Mesendoderm (in vitro differentiated cells): ENCODE measurements at places on chromosomes 4 and X.

DNA sequence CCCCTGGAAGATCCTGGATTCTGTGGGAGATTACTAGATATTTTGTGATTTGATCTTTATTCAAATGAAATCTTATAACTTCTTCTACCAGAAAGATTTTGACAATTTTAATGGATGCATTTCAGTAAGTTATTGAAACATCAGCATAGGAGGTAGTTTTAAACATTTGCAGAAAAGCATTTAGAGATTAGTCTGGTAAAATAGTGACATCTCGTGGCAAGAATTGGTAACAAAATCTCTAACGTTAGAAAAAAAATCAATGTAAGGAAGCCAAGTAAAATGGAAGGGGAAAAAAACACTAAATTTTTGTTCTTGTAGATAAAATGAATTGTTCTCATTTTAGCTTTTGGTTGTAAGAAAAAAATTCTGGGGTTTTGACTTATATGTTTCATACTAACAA, 73.3 kb downstream of the TASL start:
- no peak overlapping the region for H3K27ac ChIP-seq
- H3K36me3 ChIP-seq: no peaks in the 10 kb centered on the region
- H3K4me1 ChIP-seq: no peaks in the 10 kb centered on the region

DNA sequence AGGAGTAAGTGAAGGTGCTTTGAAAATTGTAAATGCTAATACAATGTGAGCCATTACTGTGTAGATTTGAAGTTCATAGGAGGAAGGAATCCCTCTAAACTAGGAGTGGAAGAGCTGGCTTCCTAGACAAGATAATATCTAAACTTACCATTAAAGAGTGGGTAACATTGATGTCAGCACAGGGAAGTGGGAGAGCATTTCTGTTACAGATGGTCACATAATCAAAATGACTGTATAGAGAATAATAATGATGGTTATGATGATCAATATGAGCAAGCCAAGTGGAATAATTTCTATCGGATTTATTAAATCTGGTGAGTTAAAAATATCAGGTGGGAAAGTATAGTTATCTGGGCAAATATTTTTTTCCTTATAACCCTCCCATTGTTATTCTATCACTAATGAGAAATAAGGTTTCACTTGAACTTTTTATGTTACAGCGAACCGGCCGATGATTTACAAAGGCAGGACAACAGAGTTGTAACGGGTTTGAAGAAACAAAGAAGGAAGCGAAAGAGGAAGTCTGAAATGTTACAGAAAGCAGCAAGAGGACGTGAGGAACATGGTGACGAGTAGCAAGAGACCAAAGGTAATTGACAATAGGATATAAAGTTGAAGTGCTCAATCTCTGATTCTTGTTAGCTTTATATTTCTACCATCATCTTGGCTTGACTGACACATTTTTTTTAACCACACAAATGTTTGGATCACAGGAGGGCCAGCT, 43.5 kb downstream of the FMR1NB start:
- no peak overlapping the region for H3K27ac ChIP-seq
- H3K4me3 ChIP-seq: no peak overlapping the region
- no peaks in the 10 kb centered on the region for H3K4me1 ChIP-seq

GRCh38 chrX:51641421-51642021, 22.8 kb upstream of the CENPVL3 start:
- H3K4me3 ChIP-seq: no peak overlapping the region
- H3K27me3 ChIP-seq: no peaks in the 10 kb centered on the region
- H3K4me1 ChIP-seq: no peaks in the 10 kb centered on the region
- no peak overlapping the region for H3K27ac ChIP-seq
- no peaks in the 10 kb centered on the region for H3K36me3 ChIP-seq

DNA sequence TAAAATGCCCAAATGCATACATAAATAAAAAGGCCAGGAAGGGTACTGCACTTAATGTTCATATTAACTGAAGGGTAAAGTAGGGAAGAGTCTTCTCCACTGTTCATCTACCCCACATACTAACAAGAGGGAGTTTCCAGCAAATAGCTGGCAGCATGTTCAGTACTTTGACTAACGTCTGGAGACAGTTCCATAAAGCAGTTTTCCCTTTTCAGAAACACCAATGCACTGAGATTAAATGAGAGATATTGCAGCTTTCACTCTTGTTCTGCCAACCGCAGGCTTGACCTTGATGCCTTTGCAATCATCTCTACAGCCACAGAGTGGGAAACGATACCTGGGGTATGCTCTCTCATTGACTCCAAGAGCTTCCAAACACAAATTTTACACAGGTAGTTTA, 2123.1 kb upstream of the TENM3 start:
- no peak overlapping the region for H3K4me3 ChIP-seq
- DNase-seq: no peak
- H3K36me3 ChIP-seq: no peaks in the 10 kb centered on the region
- H3K27me3 ChIP-seq: no peaks in the 10 kb centered on the region
- H3K27ac ChIP-seq: no peak overlapping the region
- no peaks in the 10 kb centered on the region for H3K4me1 ChIP-seq

GRCh38 chr4:15293711-15294110, 134.1 kb upstream of the C1QTNF7 start:
- H3K27ac ChIP-seq: no peak overlapping the region
- no peak overlapping the region for H3K4me3 ChIP-seq
- H3K27me3 ChIP-seq: no peaks in the 10 kb centered on the region
- H3K4me1 ChIP-seq: peaks cover 2% of the 10 kb centered on the region
- peak; percentile 7 for DNase-seq
- H3K36me3 ChIP-seq: no peaks in the 10 kb centered on the region

GRCh38 chr4:82889287-82889686, 1.7 kb downstream of the SEC31A start:
- H3K36me3 ChIP-seq: peaks cover 6% of the 10 kb centered on the region
- H3K4me1 ChIP-seq: no peaks in the 10 kb centered on the region
- no peak overlapping the region for H3K4me3 ChIP-seq
- H3K27ac ChIP-seq: no peak overlapping the region

GRCh38 chr4:38856524-38857337, at the start of gene TLR6:
Gene TLR6 (minus strand): TSS chr4:38856817. CDS start chr4:38829473, 27,344 bp downstream.
- no peaks in the 10 kb centered on the region for H3K27me3 ChIP-seq
- no peaks in the 10 kb centered on the region for H3K36me3 ChIP-seq
- no peaks in the 10 kb centered on the region for H3K4me1 ChIP-seq
- H3K27ac ChIP-seq: no peak within 1 kb of the TSS
